Vagina (tissue), 2 donors: ENCODE measurements at places on chromosomes 4 and X.

- no peak for DNase-seq
These were observed 109.7 kb downstream of the ZNF827 start for GRCh38 chr4:145828802-145829485.

DNA sequence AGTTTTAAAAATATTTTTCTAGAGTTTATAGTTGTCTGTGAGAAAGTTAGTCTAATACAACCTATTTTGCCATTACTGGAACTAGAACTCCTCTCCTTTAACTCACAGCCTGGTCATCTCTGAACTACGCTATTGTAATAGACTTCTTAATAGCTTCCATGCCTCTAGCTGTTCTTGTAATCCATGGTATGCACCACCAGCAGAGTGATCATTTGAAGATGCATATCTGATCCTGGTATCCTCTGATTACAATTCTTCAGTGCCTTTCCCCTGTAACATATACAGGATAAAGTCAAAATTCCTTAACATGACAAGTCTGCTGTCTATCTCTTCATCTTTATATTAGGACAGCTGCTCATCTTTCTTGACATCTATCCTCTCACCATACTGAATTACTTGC, 37.6 kb upstream of the NALF2 start:
- no peak for DNase-seq

DNA sequence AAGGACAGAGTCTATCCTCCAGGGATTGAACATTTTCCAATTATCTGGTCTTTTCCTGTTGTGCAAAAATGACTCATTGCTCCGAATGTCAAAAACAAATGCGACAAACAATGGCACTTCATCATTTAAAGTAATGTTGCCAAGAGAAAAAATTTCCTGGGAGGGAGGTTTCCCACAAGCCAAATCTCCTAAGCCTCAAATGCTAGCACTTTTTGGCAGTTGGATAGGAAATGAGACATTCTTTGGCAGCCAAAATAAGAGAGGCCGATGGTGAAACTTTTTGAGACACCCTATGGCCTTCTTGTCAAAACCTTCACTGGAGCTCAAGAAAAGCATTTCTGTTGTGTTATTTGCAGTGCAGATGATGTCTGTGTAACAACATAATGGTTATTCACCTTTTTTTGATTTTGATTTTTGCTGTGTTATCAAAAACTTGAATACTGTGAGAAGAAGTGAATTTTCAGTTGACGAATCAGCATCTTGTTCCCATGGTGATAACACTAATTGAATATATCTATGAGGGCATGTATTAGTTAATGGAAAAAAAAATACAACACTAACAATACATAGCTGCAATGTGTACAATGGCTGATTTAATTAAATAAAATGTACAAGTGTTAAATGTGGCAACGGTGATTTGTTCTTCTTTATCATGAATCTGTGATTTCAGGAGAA, 333.8 kb downstream of the ANK2 start:
- DNase-seq, result no peak

GRCh38 chr4:42398871-42399331, 1.6 kb downstream of the SHISA3 start:
- no peak for DNase-seq

DNA sequence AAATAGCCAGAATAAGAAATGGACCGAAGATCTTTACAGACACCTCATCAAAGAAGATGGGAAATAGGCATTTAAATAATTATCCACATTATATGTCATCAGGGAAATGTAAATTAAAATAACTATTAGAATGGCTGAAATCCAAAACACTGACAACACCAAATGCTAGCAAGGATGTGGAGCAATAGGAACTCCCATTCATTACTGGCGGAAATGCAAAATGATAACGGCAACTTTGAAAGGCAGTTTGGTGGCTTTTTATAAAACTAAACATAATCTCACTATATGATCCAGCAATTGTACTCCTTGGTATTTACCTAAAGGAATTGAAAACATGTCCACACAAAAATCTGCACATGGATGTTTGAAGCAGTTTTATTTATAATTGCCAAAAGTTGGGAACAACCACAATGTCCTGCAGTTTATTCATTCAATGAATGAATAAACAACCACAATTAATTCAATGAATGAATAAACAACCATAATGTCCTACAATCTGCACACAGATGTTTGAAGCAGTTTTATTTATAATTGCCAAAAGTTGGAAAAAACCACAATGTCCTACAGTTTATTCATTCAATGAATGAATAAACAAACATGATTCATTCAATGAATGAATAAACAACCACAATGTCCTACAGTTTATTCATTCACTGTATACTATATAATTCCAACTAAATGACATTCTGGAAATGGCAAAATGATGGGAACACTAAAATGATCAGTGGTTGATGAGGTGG, 117.6 kb upstream of the PCDH18 start:
- no peak for DNase-seq

DNA sequence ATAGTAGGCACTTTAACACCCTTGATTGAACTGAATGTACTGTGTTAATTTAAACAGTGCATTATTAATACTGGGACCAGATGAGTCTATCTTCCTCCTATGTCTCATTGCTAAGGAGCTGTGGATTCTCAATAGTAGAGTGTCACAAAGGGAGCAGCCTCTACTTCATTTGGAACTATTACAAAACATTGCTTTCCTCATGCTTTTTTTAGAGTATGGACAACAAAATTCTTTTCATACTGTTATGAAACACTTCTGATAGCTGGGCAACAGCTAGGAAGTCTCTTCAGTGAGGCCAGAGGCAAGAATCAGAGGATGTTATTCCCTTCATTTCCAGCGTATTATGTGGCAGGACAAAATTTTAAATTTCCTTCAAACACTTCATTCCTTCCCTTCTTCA, 160.8 kb downstream of the FBXO8 start:
- DNase-seq, result no peak

GRCh38 chr4:39032218-39033085, at the start of gene TMEM156:
Gene TMEM156 (minus strand): TSS chr4:39032409. CDS start chr4:39032313, 96 bp downstream.
- DNase-seq, result no peak

DNA sequence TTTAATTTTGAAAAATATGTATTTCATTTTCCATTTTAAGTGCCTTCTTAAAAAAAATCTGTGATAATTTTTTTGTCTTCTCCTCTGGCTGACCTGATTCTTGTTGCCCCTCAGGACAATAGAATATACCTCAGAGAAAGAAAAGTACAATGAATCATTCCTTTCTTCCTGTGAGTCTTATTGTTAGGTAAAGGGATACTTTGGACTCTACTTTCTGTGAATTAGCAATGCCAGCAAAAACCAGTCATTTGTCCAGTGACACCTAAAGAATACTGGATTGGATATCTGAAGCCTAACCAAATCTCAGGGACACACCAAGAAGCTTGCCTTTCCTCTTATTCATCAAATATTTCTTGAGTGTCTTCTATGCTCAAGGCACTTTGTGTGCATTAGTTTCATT, 102.1 kb downstream of the AREG start:
- no peak for DNase-seq

- DNase-seq, result no peak
These were observed 92.2 kb upstream of the SPRY1 start for GRCh38 chr4:123304151-123304964.

- no peak for DNase-seq
These were observed 66.0 kb upstream of the PHOX2B start for GRCh38 chr4:41814565-41814964.

GRCh38 chrX:133335027-133335426, 80.3 kb downstream of the GPC4 start:
- no peak for DNase-seq

DNA sequence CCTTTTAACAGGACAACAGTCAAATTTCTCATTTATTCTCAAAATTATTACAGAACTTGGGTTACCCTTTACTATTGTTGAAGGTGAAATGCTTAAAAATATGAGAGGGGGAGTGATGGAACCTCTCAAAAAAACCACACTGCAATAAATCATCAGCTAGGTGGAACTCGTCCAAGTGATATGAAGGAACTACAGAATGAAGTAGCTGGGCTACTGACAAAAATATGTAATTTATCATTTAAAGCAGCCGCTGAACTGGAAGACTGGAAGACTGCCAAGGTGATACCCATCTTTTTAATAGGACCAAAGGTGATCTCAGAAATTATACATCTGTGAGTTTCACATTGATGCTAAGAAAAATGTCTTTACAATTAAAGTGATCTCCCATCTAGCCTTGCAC, 597.7 kb upstream of the TENM3 start:
- DNase-seq, result no peak

DNA sequence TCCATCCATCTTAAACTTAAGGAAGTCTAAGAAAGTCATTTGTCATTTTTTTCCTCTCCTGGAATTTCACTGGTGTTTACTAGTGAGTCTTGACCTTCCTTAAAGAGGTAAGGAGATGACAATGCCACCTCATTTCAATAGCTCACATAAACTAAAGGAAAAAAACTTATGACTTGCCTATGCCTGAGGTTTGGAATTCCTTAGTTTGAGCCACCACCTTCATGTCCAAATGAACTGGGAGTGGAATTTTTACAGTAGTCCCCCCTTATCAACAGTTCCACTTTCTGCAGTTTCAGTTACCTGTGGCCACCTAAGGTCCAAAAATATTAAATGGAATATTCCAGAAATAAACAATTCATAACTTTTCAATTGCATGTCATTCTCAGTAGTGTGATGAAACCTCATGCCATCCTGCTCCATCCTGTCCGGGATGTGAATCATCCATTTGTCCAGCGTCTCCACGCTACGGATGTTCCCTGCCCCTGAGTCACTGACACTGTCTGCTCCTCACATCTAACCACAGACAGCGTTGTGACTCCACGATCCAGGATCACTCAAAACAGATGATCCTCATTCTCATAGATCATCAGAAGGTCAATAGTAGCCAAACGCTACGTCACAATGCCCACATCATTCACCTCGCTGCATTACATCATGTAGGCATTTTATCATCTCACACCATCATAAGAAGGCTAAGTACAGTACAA, 177.4 kb downstream of the SH3KBP1 start:
- no peak for DNase-seq

DNA sequence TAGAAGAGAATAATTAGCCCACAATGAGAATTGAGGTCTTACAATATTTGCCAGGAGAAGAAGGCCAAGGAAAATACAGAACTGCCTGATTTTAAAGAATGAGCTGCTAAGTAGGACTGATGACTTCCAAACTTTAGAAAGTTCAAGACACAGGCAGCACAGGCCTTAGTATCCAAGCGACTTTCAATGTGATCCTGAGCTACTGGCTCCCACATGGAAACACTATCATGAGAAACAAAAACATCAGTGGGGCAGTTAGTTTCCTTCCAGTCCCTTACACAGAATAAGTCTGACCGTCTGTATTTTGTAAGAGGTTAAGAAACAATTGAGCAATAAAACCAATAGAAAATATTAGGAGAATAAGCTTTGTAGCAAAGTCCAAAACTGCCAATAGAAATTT, 251.4 kb downstream of the COL25A1 start:
- DNase-seq, result no peak

DNA sequence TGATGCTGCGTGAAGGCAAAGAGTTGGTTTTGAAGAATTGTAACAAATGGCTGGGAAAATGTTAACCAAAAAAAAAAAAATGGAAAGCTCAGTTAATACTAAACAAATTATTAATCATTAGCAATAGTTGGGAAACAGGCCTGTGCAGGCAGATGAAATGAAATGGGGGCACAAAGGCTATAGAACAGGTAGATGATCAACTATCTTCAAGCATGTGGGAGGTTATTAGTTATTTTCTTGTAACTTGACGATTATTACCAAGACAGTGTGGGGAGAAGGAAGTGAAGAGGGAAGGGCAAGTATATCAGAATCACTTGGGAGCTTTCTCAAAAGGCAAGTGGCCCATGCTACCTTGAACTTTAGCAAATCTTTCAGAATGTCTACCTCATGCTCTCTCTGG, 351.9 kb downstream of the BCOR start:
- DNase-seq, result no peak

DNA sequence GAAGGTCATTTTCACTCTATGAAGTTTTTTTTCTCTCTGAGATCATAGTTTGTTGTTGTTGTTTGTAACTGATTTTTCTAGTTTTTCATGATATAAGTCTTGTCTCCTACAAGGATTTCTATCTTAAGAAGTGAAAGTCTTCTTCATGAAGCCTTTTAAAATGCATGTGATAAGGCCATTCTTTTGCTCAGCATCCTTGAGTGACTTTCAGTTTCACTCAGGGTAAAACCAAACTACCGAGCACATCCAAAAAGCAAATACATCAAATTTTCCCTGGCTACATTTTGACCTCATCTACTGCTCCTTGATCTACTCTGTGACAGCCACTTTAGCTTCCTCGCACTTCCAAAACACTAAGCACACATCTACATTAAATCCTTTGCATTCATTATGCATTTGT, 580.7 kb downstream of the KCTD8 start:
- no peak for DNase-seq

DNA sequence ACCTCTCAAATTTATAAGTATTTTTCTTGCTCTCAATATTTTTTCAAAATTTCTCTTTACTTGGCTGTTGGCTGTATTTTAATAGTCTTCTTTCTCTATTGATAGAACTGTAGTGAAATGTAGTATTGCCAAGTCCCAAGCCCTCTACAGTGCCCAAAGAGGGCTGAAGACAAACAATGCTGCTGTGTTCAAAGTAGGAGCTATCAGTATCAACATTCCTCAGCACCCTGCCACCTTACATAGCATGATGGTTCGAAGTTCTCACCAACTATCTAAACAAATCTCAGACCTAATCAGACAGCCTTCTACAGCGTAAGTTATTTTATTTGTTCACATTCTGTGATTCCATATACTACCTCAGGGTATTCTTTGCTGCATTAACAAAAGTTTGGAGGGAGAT, 99.1 kb upstream of the ADAD1 start:
- DNase-seq, result no peak

DNA sequence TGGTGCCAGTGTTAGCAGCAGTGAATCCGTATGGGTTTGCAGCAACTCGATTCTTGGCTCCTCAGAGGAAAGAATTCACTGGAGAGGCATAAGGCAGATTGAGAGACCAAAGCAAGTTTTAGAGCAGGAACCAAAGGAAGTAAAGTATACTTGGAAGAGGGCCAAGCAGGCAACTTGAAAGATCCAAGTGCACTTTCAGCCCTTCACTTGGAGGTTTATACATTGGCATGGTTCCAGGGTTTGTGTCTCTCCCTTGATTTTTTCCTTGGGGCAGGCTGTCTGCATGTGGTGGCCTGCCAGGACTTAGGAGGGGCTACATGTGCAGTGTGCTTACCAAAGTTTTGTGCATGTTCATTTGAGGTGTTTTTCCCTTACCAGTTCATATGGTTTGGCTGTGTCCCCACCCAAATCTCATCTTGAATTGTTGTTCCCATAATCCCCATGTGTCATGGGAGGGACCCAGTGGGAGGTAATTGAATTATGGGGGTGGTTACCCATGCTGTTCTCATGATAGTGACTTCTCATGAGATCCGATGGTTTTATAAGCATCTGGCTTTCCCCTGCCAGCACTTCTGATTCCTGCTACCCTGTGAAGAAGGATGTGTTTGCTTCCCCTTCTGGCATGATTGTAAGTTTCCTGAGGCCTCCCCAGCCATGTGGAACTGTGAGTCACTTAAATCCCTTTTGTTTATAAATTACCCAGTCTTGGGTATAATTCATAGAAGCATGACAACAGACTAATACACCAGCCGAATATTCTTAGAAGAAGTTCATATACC, 86.2 kb upstream of the TSPAN5 start:
- DNase-seq, result no peak

DNA sequence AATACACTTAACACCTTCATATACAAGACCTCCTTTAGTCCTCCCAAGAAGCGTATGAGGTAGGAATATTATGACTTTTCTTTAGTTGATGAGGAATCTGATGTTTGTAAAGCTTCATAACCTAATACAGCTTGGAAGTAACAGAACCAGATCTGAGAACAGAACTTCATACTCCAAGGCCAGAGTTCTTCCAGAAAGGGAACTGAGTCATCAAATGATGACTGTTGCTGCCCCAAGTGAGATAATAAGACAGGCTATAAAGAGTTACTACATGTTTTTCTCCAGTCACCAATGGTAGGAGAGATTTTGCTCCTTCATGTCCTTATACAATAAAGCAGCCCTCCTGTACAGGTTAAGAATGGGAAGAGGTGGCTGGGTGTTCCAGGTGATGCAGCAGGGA, 74.3 kb upstream of the ANXA3 start:
- DNase-seq, result no peak
